ENCODE measurements at places on chromosomes 4 and X. TPM values are rescaled to one million over a fixed set of nuclear protein-coding genes. Genes with fewer than 3 reads are reported as not detected.

The MAGEA8 gene
- total RNA-seq = not detected

The REPS2 gene
- 0.50 TPM for total RNA-seq

The NXF2 gene
- not detected for total RNA-seq

The COL25A1 gene
- total RNA-seq = under 0.01 TPM

The TCP11X1 gene
- not detected for total RNA-seq

The RIBC1 gene
- 0.77 TPM for total RNA-seq

DNA sequence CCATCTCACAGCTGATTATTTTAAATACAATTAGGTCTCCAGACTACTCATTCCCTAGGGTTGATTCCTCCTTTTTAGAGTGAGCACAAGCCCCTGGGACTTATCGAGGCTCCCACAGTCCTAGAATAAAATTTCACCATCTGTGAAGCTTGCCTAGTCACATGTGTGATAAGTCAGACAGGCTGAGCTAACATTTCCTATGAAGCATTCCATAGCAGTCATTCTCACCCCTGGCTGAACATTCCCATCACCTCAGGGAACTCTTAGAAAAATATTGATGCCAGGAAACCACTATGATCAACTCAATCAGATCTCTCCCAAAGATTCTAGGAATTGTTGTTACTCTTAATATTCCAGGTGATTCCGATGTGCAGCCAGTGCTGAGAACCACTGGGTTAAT is 37.7 kb downstream of the ARHGEF9 start:
- DNase-seq = peak; percentile 74

- DNase-seq = no peak
Observed at GRCh38 chr4:76556452-76556851, 121.4 kb downstream of the SHROOM3 start.

DNA sequence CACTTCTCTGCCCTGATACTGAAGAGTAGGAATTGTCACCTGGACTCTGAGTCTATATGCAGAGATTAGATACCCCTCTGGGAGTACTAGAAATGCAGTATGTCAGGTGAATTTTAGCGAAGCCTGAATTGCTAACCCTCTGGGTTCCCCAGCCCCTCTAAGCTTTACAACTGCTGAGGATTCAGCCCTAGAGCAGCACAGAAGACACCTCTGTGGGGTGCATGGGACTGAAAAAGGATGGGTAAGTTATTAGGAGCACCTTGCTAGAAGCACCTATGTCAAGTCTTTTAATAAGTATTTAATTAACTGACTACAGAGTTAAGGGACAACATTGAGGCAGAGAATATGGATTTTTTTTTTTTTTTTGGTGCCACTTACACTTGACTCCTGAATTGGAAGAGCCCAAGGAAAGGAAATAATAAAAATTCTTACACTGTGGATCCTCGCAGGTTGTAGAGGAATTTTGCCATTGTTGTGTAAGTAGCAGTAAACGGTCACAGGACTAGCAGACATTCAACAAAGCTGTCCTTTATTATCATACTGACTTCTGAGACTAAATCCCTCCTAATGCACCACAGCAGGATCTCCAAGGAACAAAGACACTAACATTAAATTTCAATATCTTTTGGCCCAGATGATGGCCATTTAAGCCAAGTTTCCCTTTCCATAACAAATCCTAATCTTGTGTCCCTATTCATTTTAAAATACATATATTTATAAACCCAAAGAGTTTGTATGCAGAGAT is 253.2 kb downstream of the ANKRD50 start:
- DNase-seq = no peak

- peak; percentile 36 for DNase-seq
Observed at GRCh38 chr4:105058177-105058812, 88.4 kb upstream of the TET2 start.

GRCh38 chrX:20527558-20528011 is 260.9 kb upstream of the RPS6KA3 start:
- DNase-seq = peak; percentile 43

- no peak for DNase-seq
Observed at GRCh38 chrX:103475381-103475780, 43.9 kb downstream of the RAB40A start.

- DNase-seq = no peak
Observed at GRCh38 chrX:121221322-121221977, 174.0 kb downstream of the GLUD2 start.
